ENCODE measurements at places on chromosomes 3 and 15.

DNA sequence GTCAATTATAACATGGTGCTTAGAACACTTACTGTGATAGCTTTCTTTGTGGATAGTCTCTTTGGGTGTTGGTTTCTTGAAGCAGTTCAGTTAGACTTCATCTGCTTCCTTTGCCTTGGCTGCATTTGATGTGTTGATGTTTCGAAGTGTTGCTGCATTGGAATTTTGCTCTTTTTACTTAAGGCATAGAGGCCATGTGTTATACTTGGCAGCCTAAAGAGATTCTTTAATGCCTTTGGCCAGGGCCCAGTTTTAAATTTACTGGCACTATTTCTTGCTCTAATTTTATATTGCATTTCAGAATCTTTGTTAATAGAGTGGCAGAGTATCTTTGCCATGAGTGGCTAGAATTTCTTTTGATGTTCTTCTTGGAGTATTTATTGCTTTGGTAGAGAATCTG is 21.2 kb downstream of the NR1D2 start:
- no peak for DNase-seq

DNA sequence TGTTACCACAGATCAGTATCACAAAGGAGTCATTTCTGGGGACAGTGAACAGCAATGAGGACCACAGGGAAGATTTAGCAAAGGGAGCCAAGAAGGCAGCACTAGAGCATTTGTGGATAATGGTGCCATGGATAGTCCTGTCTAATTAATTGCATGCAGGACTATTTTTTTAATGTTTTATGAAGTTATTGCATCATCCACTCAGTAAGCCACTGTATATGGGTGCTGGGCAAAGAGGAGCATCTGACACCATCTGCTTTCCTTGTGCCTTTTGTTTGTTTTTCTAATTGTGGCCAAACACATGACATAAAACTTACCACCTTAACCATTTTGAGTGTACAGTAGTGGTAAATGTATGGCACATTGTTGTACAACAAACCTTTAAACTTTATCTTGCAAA is 301.1 kb upstream of the LRRFIP2 start:
- no peak for DNase-seq

GRCh38 chr3:30226601-30227151 is 379.7 kb upstream of the TGFBR2 start:
- DNase-seq, result no peak

DNA sequence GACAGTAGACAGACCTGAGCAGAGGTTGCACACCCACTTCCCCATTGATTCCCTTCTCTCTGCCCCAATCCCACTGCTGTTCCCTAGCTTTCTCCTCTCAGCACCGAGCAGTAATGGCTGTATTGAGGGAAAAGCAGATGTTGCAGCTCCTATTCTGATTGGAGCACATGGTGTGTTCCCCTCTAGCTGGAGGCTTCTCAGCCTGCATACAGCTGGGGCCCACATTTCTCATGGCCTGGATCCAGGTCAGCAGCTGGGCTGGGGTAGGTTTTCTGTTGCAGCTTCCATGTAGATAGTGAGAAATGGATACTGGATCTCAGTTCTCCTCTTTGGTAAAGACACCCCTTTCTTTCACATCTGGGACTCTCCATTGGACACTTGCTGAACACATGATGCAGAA is 50.1 kb downstream of the RYR3 start:
- DNase-seq, result no peak

GRCh38 chr15:91879158-91879557 is 25.6 kb downstream of the SLCO3A1 start:
- DNase-seq, result no peak

DNA sequence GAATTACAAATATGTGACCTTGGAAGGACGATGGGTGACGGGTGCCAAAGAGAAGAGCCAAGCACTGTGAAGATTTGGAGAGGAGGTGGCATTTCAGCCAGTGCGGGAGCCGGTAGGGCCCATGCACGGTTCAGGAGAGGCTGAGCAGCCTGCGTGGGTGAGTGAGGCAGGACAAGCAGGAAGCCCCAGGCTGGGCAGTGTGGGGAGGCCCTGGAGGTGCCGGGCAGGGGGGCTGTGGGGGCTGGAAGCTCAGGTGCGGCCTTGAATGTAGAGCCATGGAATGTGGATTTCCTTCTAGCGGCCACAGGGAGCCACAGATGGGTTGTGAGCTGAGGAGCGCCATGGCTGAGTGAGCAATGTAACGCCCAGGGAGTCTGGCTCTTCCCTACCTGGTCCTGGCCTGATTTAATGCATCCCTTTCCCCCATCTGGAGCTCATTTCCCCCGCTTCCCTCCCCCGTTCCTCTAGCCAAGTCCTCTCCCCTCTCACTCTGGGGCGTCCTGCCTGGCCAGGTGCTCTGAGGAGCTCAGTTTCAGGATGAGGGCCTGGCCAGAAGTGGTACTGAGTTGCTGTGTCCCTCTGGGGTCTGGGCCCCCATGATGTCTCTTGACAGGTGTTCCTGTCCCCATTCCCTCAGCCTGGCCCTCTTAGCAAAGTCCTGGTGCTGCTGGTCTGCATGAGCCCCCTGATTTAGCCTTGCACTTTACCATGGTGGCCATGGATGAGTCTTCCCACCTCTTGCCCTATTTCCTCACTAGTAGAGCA is 41.8 kb upstream of the IQSEC1 start:
- DNase-seq, result no peak

DNA sequence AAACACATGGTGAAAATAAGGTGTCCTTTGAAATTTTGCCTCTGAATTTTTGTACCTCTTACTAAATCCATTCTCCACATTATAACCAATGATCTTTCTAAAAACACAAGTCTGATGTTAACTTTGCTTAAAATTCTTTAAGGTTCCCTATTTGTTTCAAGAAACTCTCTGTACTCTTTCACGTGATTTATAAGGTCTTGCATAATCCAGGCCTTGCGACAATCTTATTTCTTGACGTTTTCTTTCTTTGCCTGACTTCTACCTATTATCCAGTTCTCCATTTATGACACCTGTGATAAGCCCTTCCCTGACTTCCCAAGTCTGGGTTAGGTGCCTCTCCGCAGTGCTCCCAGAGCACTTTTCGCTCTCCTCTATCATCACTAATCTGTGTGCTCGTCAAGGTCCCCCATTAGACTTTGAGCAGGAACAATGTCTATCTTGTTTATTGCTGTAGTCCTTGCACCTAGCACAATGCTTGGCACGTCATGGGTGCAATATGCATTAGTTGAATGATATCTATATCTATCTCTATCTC is 24.3 kb upstream of the KPNA1 start:
- no peak for DNase-seq

DNA sequence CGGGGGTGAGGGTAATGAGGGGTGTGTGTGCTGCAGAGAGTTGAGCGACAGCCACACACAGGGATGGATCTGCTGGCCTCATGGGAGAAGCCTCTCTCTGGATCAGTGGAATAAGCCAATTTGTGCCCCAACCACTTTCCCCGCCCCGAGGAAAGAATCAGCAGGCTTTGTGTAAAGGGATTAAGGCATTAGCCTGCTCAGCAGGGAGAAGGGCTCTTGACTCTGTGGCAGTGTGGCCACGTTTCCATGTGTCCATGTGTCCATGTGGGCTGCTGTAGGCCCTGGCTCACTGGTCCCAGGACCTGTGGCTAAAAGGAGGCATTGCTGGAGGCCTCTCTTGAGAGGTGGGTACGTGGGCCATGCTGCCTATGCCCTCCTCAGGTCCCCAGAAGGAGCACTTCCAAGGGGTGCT is 104.7 kb downstream of the HMG20A start:
- DNase-seq, result no peak

- no peak for DNase-seq
Measured at GRCh38 chr3:26920646-26921478, 298.3 kb downstream of the LRRC3B start.

GRCh38 chr3:144948711-144949110 is 977.1 kb downstream of the DIPK2A start:
- no peak for DNase-seq

GRCh38 chr3:8552223-8552762 is 50.7 kb downstream of the LMCD1 start:
- DNase-seq, result no peak

GRCh38 chr3:194001728-194002459 is 134.1 kb upstream of the HES1 start:
- no peak for DNase-seq

GRCh38 chr3:87494264-87494663 is 217.9 kb upstream of the POU1F1 start:
- DNase-seq, result no peak

DNA sequence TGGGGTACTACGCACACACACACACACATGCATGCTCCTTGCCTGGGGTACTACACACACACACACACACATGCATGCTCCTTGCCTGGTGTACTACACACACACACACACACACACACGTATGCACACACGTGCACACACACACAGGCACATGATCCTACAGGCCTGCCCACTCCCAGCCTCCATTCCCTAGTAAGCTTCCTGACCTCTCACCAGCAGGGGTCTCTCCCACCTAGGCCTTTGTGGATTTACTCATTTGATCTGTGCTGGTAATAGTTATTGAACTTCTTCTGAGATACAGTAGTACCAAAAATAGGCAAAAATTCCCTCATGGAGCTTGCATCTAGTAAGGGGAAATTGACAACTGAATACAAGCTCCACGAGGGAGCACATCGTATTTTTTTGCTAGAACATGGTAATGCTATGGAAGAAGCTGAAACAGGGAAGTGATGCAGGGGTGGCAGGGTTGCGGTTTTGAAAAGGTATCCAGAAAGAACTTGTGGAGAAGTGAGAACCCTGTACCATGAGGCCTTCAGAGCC is 19.1 kb downstream of the TTC21A start:
- no peak for DNase-seq

- no peak for DNase-seq
Measured at GRCh38 chr3:122100591-122101463, 45.7 kb downstream of the CD86 start.

DNA sequence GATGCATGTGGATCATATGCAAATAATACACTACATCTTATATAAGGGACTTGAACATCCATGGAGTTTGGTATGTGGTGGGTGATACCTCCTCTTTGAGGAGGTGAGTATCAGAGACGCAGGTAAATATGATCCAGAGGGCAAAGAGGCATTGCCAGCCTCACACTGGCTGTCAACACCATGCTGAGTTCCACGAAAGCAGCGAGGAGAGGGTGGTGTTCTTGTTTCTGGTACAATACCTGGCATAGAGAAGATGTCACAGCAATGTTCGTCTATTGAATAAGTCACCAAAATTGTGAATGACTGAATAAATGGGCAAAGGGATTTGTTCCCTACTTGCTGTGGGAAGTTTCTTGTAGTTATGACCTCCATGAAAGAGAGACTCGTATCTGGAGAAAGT is 182.2 kb downstream of the SNRPN start:
- no peak for DNase-seq

- no peak for DNase-seq
Measured at GRCh38 chr3:15443826-15444524, 16.6 kb downstream of the EAF1 start.

DNA sequence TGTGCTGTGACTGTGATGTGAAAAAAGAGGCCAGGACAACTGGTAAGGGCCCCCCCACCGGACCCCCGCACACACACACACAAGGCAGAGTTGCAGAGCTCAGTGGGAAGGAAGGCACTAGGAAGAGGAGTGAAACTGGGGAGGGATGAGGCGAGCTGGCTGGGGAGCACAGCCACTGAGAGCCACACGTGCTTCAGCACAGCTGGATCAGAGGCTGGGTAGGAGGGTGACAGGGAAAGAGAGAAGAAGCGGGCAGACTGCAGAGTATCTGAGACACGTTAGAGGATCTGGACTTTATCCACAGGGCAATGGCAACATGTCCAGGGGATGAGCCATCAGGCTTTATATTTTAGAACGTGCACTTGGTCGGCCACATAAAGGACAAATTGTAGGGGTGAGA is 38.0 kb upstream of the TKT start:
- DNase-seq, result no peak

DNA sequence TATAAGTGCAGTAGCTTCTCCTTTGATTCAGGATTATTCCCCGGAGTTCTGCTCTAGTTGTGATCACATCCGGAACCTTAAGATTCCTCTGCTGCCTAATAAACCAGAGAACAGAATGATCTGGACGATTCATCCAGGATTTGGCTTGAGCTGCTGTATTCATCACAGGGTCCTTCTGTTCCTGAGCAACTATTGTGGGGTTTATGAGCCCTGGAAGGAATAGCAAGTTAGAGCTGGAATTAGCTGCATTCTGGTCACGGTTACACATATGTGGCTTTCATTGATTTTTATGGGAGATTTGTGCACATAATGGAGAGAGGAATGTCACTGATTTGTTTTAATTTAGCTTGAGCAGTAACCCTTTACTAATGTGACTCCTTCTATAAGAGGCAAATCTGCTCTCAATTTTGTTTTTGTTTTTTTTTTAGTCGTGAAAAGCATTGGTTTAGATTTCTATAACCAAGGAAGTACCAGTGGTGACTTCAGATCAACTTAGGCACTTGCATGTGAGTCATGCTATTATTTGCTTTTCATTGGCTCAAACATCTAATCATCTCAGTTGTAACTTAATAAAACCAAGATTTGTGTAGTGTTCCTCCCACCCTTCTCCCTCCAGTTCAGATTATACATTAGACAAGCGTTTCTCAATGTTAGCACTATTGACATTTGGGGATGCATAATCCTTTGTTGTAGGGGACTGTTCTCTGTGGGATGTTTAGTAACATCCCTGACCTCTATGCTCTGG is 148.5 kb downstream of the OTOL1 start:
- no peak for DNase-seq

GRCh38 chr3:138670407-138670806 is 61.8 kb downstream of the FAIM start:
- no peak for DNase-seq

- DNase-seq, result no peak
Measured at GRCh38 chr15:79834495-79834894, 62.3 kb downstream of the MTHFS start.

DNA sequence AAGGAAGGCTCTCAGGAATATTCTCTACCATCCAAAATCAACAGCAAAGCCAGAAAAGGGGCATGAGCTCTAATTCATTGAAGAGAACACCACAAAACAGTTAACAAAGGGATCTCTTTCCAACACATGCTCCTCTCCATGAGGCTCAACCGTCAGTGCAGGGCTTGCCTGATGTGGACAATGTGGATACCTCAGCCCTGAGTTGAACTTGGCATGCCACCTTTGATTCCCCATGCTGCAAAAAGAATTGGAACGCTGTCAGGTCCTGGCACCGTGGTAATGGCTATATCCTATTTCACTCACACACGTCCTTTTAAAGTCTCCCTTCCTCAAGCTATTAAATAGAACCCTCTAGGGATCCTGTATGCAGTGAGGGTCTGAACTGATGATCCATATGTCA is 30.7 kb upstream of the IP6K2 start:
- DNase-seq, result no peak

- DNase-seq, result no peak
Measured at GRCh38 chr15:82944821-82945220, 7.7 kb downstream of the HOMER2 start.

- no peak for DNase-seq
Measured at GRCh38 chr15:52791776-52792175, 1.6 kb upstream of the ONECUT1 start.
